ENCODE measurements at places on chromosomes 3 and 15. TPM values are rescaled to one million over a fixed set of nuclear protein-coding genes. Genes with fewer than 3 reads are reported as not detected.

MYZAP gene
- total RNA-seq = under 0.01 TPM

TOP2B gene
- 133 TPM for total RNA-seq

RHOV gene
- total RNA-seq = under 0.01 TPM

CLDN11 gene
- 175 TPM for total RNA-seq

UBE2E2 gene
- total RNA-seq = 39.9 TPM

SKOR1 gene
- total RNA-seq = 0.09 TPM

NMNAT3 gene
- total RNA-seq = 0.32 TPM

LINGO1 gene
- total RNA-seq = not detected

FBXO40 gene
- total RNA-seq = not detected

P2RY12 gene
- not detected for total RNA-seq

LRCH3 gene
- 35.3 TPM for total RNA-seq

MEX3B gene
- 10.5 TPM for total RNA-seq

C2CD4A gene
- not detected for total RNA-seq

STT3B gene
- total RNA-seq = 347 TPM

CCR8 gene
- not detected for total RNA-seq

RPLP1 gene
- total RNA-seq = 29.3 TPM

TFRC gene
- 446 TPM for total RNA-seq

TEX9 gene
- total RNA-seq = 4.5 TPM

UROC1 gene
- total RNA-seq = not detected

SNX33 gene
- 22.1 TPM for total RNA-seq

HRH1 gene
- total RNA-seq = 28.3 TPM

SYNM gene
- 48.4 TPM for total RNA-seq

MKRN3 gene
- total RNA-seq = not detected

PPIP5K1 gene
- total RNA-seq = 81.9 TPM

LEKR1 gene
- total RNA-seq = 0.59 TPM

ITPKA gene
- 0.59 TPM for total RNA-seq

TNFSF10 gene
- not detected for total RNA-seq

CAMK2N2 gene
- not detected for total RNA-seq

COL6A5 gene
- under 0.01 TPM for total RNA-seq

DLL4 gene
- 0.14 TPM for total RNA-seq

STRIT1 gene
- not detected for total RNA-seq

MESP2 gene
- 0.30 TPM for total RNA-seq

COL8A1 gene
- 197 TPM for total RNA-seq

SLC28A2 gene
- total RNA-seq = not detected

PEX11A gene
- total RNA-seq = 8.0 TPM

LRRC31 gene
- not detected for total RNA-seq

RBPMS2 gene
- total RNA-seq = not detected

WDR49 gene
- 0.09 TPM for total RNA-seq

C3orf80 gene
- total RNA-seq = 3.6 TPM

GPR62 gene
- 0.05 TPM for total RNA-seq

BLM gene
- total RNA-seq = 0.59 TPM

CYP1A2 gene
- not detected for total RNA-seq

MEGF11 gene
- total RNA-seq = not detected

RSRC1 gene
- 33.8 TPM for total RNA-seq
